Kidney tubule cell (primary cell): ENCODE measurements at places on chromosomes 12 and 14.

- DNase-seq: no peak
These were observed 4.5 kb downstream of the ACOT6 start for GRCh38 chr14:73616831-73617230.

GRCh38 chr12:100138048-100138802 is 4.4 kb downstream of the BLTP3B start:
- peak; percentile 33 for DNase-seq

GRCh38 chr12:12590961-12591360 is 20.7 kb upstream of the CREBL2 start:
- no peak for DNase-seq

DNA sequence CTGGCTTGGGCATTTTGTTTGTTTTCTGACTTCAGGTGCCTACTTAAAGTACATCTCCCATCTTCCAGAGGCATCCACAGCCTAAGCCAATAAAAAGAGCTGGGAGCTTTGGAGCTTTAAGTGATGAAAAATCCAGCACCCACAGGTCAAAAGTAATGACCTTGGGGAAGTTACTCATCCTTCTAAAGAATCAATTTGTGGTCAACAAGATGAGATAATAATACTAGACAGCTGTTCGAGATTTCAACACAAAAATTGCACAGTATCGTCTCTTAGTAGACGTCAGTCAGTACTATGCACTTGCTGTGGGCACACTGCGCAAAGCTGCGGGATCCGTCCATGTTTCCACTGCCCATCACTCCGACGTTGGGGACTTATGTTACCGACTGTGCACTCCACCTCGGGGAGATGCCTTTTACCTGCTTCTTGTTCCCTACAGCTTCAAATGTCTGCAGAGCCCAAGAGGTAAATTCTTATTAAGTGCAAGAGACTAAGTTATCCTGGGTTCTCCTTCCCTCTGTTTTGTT is 1.3 kb downstream of the ST8SIA1 start:
- DNase-seq: no peak

DNA sequence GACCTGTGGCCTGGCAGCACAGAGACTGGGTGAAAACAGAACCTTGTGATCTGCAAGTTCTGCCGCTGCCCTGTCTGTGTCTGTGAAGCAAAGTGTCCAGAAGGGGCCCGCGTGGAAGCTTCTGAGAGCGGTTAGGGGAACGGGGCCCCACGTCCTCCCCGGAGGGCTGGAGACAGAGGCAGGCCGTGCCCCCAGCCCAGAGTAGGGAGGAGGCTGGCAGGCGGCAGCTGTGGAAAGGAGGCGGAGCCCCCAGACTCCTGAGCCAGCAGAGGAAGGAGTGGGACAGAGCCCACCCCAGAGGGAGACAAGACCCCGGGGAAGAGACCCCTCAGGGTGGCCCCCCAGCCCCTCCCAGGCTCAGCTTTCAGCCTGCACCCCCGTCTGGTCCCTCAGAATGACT is 49.0 kb downstream of the GALNT9 start:
- no peak for DNase-seq

- DNase-seq: no peak
These were observed 293.8 kb downstream of the GRIN2B start for GRCh38 chr12:13687633-13688032.

- DNase-seq: peak; percentile 87
These were observed 42.9 kb downstream of the FLRT2 start for GRCh38 chr14:85572845-85573244.

- peak; percentile 78 for DNase-seq
These were observed 10.6 kb upstream of the PYGL start for GRCh38 chr14:50954811-50955372.

DNA sequence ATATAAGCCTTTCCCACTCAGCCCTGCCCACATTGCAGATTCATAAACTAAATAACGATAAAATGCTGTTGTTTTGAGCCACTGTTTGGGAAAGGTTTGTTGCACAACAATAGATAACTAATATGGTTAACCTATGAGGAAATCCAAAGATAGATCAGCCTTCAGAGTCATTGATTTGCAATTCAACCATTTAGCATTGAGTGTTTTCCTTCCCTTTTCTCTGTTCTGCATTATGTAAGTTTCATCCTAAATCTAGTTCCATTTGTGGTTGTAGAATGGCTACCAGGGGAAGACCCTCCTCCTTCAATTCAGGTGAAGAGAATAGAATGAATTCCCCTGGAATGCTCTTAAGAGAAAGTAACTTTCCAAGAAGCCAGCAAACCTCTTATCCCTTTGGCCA is 19.6 kb downstream of the TC2N start:
- no peak for DNase-seq

GRCh38 chr12:91186156-91186555 is 3.5 kb upstream of the DCN start:
- no peak for DNase-seq

GRCh38 chr14:64826333-64826732 is 53.4 kb downstream of the SPTB start:
- peak; percentile 7 for DNase-seq

DNA sequence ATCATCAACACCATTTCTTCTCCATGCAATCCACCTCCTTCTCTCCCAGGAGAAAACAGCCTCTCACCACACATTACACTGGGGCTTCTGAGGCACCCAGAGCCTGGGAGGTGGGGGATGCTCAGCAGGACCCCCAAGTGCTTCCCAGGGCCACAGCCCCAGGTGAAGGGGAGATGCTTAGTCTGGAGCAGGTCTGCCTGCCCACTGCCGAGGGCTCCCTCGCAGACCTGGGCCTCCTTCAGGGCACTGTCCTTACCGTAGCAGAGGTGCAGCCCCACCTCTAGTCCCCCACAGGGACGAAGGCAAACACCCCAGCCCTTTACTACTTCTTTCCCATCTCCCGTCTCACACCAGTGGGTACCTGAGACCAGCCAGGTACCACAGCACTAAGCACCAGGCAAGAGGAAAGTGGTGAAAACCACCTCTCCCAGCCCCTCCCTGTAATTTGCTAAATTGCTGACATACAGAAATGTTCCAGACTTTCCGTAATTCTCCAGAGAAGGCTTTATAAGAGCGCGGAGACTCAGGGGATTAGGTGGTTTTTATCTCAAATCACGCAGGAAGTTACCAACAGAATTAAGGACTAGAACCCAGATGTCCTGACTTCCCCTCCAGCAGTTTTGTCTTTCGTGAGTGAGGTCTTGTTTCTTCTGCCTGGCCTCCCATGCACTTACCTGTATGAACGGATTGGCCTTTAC is 59.0 kb downstream of the PLEKHG3 start:
- no peak for DNase-seq

DNA sequence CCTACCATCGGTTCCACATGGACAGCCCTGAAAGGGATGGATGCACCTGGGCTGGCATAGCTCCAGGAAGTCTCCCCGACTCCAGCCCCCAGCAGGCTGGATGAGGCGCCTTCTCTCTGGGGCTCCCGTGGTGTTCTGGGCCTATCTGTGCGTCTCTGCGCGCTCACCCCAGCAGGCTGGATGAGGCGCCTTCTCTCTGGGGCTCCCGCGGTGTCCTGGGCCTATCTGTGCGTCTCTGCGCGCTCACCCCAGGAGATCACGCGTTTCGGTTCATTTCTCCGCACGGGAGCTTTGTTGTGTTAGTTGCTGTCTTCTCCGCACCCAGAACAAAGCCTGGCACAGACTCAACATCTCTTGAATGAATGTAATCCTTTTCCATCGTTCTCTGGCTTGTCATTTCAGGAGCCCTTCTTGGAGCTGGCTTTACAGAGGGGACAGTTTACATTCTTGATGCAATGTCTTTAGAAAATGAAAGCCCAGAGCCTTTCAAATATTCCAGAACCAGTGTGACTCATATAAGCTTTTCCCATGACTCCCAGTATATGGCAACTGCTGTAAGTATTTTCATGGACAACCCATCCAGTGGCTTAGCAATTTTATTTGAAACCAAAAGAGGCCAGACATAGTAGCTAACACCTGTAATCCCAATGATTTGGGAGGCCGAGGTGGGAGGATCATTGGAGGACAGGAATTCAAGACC is 40.3 kb downstream of the CFAP251 start:
- no peak for DNase-seq

DNA sequence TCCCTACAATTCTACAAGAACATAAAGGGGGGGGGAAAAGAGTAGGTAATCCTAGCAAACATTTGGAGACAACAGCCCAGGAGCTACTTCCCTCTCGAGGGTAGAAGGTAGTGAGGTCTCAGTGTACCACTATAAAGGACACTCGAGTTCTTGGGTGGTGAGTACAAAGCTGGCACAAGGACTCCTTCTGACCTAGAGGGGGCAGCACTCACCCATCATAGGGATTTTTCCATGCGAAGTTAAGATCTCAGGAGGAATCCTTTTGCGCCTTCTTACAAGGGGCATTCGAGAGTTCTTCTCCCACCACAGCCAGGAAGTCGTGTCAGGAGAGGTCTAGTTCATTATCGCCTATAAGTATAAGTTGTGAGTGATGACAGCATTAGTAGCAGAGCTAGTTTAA is 200.2 kb upstream of the RBM19 start:
- peak; percentile 17 for DNase-seq

DNA sequence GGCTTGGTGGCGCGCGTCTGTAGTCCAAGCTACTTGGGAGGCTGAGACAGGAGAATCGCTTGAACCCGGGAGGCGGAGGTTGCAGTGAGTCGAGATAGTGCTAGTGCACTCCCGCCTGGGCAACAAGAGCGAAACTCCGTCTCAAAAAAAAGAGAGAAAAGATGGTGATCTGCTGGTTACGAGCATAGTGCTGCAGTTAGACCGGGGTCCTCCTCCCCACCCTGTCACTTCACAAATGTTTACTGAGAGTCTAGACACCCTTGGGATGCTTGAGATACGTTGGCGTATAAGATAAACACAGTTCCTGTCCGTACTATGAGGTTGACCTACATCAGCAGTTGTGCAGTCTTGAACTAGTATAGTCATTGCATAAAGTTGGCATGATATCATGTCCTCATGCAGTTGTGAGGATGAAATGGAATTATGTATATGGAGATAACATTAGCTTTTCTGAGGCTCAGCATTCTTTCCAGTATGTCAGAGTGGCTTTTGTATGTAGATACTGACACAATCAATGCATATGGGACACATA is 787 bp downstream of the ACAD10 start:
- DNase-seq: no peak

GRCh38 chr12:27523305-27523641 is 733 bp upstream of the PPFIBP1 start:
- DNase-seq: no peak

DNA sequence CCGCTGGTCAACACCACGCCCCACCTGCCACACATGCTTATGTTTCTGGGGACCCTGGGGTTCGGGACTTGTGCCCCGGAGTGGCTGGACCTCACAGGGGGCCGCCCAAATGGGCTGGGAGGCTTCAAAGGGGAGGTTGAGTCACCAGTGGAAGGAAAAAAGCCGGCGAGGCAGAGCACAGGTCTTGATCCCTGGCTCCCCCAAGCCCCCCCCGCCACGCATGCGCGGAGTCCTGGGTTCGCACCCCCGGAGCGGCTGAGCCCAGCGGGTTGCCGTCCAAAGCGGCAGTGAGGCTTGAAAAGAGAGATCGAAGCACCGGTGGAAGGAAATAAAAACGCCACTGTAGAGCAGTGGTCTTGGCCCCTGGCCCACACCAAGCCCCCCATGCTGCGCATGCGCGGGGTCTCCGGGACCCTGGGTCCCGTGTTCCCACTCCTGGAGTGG is 313.5 kb downstream of the ALG10 start:
- DNase-seq: no peak

DNA sequence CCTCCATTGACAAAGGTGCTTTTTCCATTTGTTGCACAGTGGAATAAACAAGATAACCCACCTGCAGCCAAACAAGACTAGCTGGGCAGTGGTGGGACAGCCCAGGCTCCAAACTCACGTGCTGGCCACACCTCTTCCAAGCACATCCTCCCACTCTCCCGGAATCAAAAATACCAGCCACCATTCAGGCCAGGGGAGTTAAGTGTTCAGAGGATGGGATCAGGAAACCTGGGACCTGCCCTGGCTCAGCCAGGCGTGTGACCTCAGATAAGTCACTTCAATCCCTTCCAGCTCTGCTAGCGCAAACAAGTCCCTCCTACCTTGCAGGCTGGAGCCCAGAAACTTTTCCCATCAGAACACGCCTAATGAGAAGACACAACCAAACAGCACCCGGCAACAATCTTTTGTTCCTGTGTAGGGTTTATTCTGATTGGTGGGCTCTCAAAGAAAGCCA is 43.3 kb downstream of the ACTN1 start:
- peak; percentile 70 for DNase-seq

DNA sequence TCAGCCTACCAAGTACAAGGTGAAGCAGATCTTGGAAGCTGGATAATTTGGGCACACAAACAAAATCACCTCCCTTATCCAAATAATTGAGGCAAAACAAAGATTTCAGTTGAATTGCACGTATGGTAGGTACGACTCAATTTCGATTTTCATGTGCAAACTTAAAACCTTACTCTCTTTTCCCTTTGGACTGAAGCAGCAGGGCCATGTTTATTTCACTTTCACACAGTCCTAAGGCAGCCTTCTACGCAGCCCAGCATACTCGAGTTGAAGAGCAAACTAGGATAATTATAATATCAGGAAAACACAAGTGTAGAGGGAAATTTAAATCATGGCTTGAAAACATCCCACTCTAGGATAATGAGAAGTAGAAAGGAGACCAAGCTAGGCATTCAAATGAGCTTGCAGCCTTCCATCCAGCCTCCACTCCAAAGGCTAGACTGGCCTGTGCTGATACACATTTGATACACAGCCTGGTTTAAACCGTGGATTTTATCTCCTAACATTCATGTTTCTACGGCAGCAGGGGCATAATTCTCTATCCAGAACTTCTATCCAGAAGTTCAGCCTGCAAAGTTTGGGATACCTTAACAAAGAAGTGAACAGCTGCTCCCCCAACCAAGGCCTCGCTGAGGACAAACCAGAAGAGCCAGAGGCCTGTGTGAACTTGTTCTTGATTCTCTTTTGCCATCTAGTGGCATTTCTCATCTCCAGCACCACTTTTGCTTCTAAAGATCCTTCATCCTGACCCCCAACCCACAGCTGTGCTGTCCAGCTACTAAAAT is 2.4 kb upstream of the RNASE7 start:
- DNase-seq: peak; percentile 55

GRCh38 chr14:92323916-92324818 is 1.2 kb downstream of the SLC24A4 start:
- DNase-seq: no peak

DNA sequence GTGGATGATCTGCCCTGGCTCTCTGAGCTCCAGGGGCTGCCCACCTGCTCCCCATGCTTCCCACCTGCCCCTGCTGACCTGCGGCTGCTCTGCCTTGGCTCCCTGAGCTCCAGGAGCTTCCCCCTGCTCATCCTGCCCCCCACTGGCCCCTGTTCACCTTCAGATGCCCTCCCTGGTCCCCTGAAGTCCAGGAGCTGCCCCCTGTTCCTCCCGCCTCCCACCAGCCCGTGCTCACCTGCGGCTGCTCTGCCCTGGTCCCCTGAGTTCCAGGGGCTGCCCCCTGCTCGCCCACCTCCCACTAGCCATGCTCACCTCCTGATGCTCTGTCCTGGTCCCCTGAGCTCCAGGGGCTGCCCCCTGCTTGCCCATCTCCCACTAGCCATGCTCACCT is 219.7 kb downstream of the TMEM121 start:
- no peak for DNase-seq
